ENCODE measurements at places on chromosomes 2 and 18. TPM values are rescaled to one million over a fixed set of nuclear protein-coding genes. Genes with fewer than 3 reads are reported as not detected.

TSHZ1 gene
- total RNA-seq: 4.7 TPM

LHCGR gene
- total RNA-seq: not detected

SFT2D3 gene
- 3.2 TPM for total RNA-seq

LCT gene
- total RNA-seq: not detected

C18orf54 gene
- 2.3 TPM for total RNA-seq

G6PC2 gene
- total RNA-seq: not detected

MARCO gene
- total RNA-seq: not detected

RTP5 gene
- total RNA-seq: not detected

GALNT3 gene
- total RNA-seq: 61.1 TPM

STPG4 gene
- total RNA-seq: 0.64 TPM

BBS5 gene
- total RNA-seq: 6.2 TPM

CHST9 gene
- total RNA-seq: 0.17 TPM
